Anterior cingulate cortex (tissue), 58 donors: ENCODE measurements at places on chromosomes 6 and 20.

DNA sequence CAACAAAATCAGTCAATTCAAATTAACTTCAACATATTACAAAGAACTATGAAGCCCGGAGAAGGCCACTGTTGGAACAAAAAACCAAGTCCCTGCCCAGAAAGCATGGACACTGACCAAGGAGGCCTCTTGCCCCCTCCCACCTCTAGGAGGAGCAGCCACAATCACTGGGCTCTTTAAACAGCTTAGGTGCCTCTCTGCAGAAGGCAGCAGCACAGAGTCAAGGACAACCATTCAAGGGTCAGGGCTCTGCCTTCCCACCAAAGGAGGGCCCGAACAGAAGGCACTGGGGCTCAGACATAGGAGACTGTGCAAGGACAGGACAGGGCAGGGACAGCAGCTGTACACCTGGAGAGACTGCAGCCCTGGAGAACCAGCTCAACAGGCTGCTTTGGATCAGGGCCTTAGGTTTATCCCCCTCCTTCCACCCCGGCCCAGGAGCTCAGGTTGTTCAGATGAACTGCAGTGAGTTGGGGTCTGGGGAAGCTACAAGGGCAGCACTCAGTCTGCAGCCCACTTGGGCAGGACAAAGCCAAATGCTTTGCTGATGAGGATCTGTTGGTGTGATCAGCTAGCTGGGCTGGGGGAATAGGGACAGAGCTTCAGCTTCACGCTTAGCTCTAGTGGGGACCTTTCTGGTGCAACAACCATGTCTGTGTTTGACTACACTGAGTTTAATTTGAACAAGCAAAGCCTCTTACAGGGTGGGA, 17.8 kb downstream of the TOMM34 start:
- no peak for DNase-seq

DNA sequence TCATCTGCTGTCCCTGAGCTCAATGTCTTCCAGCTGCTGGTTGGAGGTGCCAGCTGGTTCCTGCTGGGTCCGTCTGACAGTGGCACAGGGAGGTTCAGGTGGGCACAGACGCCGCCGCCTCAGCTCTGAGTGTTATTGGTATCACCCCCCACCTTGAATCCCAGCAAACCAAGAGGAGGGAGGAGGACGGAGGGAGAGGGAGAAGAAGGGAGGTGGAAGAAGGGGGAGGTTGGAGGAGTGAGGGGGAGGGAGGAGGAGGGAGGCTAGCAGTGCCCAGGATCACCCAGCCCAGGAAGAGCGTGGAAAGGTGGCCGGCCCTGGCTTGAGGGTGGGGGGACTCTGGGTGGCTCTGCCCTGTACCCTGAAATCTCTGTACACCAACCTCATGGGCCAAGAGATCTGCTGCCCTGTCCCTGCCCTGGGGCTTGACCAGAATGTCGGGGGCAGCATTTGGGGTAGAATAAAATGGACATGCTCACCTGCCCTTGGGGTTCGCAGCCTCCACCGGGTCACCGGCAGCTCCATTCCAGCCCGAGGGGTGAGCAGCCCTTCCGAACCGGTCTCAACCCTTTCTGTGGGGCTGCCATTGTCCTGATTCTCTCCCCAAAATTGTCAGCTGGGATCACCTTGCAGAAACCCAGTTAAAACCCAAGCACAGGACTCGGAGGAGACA, 17.1 kb downstream of the NTSR1 start:
- DNase-seq, result no peak

- DNase-seq, result no peak
Measured at GRCh38 chr6:30163090-30163917, at the start of gene TRIM15. TSS of gene TRIM15 (plus strand) at chr6:30163546. CDS start at chr6:30163685, 139 bp downstream.

GRCh38 chr20:34564833-34565232, 6.3 kb downstream of the MAP1LC3A start:
- DNase-seq, result no peak

GRCh38 chr20:61135266-61135665, 116.8 kb upstream of the CDH4 start:
- no peak for DNase-seq

DNA sequence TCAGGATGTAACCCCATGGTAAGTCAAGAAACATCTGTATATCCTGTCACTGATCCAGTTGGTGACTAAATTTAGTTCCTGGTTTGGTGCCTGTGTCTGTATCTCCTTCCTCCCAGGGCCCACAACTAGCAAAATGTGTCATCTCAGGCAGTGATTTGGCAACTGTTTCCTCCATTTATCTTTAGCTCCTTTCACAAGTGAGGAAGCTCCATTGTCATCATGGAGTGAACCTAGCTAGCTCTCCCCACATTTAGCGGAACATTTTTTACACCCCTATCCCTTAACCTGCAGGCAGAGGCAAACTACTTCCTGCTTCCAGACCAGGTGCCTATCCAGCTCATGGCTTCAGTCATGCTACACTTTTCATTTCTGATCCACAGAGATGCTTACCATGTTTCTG, 99.5 kb downstream of the IPCEF1 start:
- DNase-seq, result no peak

GRCh38 chr20:48524582-48524981, 303.2 kb downstream of the PREX1 start:
- DNase-seq, result no peak

DNA sequence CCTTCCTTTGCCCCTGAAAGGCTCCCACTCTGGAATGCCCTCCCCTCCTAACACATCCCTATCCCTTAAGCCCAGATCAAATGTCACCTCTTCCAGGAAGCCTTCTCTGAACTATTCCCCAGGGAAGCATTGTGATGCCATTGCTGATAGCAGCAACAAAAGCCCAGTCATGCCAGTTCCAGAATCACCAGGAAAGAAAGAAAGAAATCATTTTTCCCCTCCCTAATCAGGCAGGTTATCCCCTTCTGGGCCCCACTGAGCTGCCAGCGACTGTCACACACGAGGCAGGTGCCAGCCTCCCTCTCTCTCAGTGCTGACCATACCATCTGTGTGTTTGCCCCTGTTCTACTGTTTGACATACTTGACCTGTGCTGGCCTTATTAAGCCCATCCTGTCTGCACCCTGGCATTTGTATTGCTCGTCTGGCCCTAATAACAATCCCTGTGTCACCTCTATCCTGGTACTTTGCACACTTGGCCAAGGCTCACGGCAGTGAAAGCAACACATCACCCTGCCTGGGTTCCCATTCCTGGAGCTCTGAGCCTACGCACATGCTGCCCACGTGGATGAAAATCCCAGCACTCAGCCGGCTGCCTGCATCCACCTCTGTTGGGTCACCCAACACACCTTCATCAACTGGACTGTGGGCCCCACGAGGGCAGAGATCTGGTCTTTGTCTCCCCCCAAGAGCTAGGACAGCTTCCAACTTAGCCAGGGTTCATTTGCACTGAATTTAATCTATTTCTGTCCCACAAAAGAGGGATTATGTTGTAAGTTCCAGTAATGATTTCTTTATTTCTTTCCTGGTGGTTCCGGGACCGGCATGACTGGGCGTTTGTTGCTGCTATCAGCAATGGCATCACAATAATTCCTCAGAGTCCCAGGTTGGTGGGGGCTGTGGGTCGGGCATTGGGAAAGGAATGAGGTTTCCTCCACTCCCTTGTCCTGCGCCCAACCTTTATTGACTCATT, 5.3 kb upstream of the BPIFB1 start:
- DNase-seq, result no peak

GRCh38 chr20:50189681-50190250, 864 bp upstream of the CEBPB start:
- DNase-seq, result no peak

- no peak for DNase-seq
Measured at GRCh38 chr6:53581173-53581773, 36.4 kb upstream of the GCLC start.

GRCh38 chr20:34524426-34524825, 8.2 kb downstream of the DYNLRB1 start:
- no peak for DNase-seq

- DNase-seq, result no peak
Measured at GRCh38 chr20:4916971-4917881, 84.1 kb downstream of the SLC23A2 start.

GRCh38 chr20:38651154-38651553, 49.5 kb downstream of the ARHGAP40 start:
- no peak for DNase-seq

GRCh38 chr20:11248687-11249638, 575.2 kb upstream of the JAG1 start:
- DNase-seq, result no peak

- DNase-seq, result no peak
Measured at GRCh38 chr20:64035933-64036345, at the start of gene C20orf204. TSS of gene C20orf204 (plus strand) at chr20:64036182. CDS start at chr20:64036324, 142 bp downstream.

DNA sequence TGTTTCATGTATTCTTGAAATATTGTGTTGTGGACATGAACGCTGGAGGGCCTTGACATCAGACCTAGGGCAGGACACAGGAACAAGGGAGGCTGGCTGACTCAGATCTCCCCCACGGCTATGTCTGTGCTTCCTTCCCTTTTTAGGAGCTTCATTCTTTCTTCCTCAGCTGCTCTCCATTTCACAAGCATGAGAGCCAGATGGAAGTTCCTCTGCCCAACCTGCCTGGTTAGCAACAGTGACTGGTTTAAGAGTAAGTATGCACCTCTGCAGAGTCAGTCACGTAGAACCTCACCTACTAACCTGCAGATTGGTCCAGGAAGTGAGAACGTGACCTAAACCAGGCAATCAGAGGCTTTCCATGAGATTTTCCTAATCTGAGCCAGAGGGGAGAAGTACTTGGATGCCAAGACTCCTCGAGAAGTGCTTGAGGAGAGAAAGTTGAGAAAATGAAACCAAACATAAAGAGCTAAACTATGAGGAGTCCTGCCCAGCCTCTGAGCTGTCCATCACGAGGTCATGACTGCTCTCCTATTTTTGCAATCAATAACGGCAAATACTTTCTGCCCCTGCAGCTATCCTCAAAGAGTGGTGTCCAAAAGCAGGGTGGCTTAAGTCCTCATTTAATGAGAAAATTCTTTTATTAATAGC, 465.2 kb upstream of the CITED2 start:
- DNase-seq, result no peak

DNA sequence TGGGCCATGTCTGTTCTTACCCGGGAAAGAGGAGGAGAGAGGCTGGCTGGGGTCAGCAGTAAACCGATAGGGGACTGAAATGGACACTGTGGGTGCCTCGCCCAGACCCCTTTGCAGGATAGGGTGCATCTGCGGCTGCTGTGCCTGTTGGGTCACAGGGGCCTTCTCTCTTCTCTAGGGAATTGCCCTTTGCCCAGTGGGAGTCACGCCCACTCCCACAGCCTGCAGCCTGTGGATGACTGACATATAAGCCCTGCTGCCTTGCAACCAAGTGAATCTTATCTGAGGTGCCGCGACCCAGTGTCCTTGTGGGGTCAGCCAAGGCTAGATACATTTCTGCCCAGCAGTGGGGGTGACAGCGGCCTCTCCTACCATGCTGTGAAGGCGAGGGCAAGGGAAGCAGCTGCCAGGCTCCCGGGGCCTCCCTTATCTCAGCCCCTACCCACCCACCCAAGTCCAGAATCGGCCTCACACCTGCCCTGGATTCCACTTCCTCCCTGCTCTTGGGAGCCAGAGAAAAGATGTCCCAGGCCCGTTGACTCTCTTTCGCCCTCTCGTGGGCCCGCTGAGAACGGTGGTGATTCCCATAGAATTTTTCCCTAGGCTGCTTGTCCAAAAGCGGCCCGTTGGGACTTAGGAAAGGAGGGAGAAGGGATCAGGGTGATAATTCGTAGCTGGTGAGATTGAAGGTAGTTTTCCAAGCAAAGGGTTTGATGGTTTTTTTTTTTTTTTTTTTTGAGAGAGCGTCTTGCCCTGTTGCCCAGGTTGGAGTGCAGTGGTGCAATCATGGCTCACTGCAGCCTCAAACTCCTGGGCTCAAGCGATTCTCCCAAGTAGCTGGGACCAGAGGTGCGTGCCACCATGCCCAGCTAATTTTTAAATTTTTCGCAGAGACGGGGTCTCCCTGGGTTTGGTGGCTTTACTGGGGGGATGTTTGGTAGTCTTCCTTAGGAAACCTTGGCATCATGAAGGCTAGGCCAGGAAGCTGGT, 76.4 kb upstream of the RNF24 start:
- DNase-seq, result no peak

- no peak for DNase-seq
Measured at GRCh38 chr20:56987986-56988385, 278.5 kb downstream of the BMP7 start.

DNA sequence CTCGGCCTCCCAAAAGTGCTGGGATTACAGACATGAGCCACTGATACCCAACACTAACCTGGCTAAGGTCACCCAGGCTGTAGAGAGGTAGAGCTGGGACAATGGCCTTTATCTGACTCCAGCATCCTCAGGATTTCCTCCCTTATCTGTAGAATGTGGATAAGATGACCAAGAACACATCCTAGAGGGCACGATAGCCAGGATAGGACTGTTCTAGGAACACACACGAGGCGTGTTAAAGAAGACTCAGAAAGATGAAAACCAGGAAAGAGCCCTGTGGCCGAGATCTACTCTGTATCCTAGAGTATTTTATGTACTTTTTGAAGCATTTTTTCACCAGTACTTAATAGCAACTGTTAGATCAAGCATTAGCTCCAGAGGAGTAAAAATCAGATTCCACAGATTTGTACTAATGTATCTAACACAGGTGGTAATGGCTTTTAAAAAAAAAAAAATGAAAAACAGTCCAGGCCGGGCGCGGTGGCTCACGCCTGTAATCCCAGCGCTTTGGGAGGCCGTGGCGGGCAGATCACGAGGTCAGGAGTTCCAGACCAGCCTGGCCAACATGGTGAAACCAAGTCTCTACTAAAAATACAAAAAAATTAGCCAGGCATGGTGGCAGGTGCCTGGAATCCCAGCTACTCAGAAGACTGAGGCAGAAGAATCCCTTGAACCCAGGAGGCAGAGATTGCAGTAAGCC, 17.3 kb downstream of the PPP1R10 start:
- no peak for DNase-seq

GRCh38 chr6:150959166-150959565, 93.7 kb downstream of the MTHFD1L start:
- no peak for DNase-seq

GRCh38 chr6:70734381-70734780, 66.7 kb downstream of the SMAP1 start:
- DNase-seq, result no peak

DNA sequence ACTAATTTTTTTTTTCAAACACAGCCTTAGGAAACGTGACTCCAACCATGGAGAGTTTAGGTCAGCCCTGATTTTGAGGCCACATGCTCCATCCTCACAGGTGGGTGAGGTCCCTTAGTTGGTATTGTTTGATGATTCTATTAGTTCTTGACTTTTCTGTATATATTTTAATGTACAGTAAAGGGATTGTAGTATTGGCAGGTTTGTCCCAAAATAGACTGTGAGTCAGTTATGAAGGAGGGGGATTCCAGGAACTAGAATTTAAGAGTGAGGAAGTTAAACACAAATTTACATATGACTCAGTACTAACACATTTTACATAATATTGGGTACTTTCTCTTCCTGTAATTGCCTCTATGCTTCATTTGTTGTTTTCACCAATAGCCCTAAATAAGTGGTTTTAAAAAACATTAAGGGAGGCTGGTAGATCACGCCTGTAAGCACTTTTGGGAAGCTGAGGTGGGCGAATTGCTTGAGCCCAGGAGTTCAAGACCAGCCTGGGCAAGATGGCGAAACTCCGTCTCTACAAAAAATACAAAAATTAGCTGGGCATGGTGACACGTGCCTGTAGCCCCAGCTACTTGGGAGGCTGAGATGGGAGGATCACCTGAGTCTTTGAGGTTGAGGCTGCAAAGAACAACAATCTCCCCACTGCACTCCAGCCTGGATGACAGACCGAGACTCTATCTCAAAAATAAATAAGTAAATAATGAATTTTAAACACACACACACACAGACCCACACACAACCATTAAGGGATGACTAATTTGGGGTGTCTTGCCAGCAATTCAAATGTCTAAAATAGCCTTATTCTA, 81.8 kb downstream of the SGK1 start:
- no peak for DNase-seq
